ENCODE measurements at places on chromosomes 1 and 21.
A peak's percentile ranks its signal among the peaks of the same experiment; 100 is the strongest.

GRCh38 chr1:84936116-84936810, 43.3 kb upstream of the LPAR3 start:
- DNase-seq: peak; percentile 53

- peak; percentile 66 for DNase-seq
Observed at GRCh38 chr1:50308878-50309277, 114.4 kb downstream of the DMRTA2 start.

GRCh38 chr1:40267767-40268187, 9.7 kb downstream of the ZMPSTE24 start:
- DNase-seq: no peak

GRCh38 chr1:181353526-181353925, 129.8 kb upstream of the CACNA1E start:
- DNase-seq: no peak

- DNase-seq: no peak
Observed at GRCh38 chr1:19616489-19616888, 27.6 kb upstream of the NBL1 start.

- peak; percentile 55 for DNase-seq
Observed at GRCh38 chr1:96722161-96722922, 758 bp downstream of the PTBP2 start.

DNA sequence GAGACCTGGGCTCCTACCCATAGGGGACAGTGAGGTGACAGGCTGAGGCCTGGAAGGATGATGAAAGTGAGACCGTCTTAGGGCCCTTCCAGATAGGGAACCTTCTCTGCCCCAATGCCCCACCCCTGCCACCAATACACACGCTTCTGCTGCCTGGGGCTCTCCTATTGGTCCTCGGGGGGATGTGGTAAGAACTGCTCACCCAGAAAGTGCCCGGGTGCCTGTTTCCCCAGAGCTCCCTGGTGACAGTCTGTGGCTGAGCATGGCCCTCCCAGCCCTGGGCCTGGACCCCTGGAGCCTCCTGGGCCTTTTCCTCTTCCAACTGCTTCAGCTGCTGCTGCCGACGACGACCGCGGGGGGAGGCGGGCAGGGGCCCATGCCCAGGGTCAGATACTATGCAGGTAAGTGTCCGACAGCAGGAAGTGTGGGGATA, 948 bp downstream of the SEMA4A start:
- no peak for DNase-seq

DNA sequence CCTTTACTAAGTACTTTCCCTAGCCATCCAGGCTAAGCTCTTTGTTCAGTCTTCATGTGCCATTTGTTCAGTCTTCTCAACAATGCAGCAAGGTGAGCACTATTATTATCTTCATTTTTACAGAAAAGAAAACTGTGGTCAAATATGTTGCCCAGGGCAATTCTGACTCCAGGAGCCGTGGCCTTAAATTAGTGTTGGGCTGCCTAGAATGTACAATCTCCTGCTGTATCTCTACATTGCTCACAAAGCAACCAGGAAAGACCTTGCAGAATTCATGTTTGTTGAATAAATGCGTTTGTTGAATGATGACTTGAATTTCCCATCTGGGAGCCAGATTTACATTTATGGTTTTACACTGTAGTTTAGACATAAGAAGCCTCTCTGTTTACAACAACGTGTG, 14.2 kb downstream of the CD101 start:
- no peak for DNase-seq

GRCh38 chr1:186295980-186296379, 79.1 kb downstream of the TPR start:
- no peak for DNase-seq

GRCh38 chr1:235012436-235013210, 116.0 kb downstream of the TOMM20 start:
- no peak for DNase-seq

DNA sequence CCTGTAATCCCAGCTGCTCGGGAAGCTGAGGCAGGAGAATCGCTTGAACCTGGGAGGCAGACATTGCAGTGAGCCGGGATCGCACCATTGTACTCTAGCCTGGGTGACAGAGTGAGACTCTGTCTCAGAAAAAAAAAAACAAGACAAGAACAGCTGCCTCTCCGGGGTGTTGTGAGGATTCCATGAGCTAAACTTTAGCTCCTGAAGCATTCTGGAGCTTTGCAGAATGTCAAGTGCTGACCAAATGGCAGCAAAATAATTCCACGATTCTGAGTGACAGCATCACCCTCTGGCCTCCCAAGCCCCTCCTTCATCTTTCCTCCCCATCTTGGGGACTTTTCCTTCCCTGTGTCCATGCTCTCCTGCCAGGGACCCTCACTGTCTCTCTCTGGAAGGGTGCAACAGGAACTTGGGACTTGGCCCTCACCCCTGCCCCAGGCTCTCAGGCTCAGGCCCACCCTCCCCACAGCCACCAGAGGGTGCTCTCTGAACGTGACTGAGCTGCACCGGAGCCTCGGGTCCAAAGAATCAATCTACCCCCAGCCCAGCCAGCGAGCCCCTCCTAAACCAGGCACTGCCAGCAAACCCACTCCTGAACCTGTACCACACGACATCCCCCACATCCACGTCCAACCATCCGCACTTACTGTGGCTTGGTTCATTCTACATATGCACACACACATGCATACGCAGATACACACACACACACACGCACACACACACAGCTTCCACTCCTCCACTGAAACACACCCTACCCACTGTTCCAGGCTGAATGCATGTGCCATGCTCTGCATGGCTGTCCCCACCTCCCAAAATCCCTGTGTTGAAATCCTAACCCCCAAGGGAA, 45.7 kb downstream of the ACOT7 start:
- peak; percentile 59 for DNase-seq

- DNase-seq: no peak
Observed at GRCh38 chr1:118825619-118826018, 162.5 kb downstream of the TBX15 start.

DNA sequence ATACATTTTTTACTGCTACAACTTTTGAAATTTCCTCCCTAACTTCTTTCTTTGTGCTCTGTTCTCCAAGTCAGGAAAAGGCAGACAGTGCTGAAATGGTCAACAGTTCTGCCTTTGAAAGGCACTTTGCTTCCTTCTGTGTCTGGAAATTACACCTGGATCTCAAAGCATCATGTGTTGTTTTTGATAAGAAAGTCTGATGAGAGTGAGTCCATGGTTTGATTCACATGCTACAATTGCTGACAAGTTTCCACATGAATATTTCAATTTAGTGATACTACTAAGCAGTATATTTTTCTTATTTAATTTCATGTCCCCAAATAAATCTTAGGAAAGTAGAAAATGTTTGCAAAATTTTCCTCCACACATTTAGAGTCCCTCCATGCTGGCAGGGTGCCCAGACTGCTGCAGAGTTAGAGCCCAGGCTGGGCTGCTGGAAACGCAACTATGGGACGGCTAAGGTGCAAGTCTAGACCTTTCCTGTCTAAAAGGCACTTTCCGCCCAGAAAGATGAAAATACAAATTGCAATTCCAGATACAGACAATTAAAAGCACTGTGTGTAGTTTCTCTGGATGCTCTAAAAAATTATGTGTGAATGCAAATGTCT, 96.6 kb upstream of the RUNX1 start:
- DNase-seq: no peak

DNA sequence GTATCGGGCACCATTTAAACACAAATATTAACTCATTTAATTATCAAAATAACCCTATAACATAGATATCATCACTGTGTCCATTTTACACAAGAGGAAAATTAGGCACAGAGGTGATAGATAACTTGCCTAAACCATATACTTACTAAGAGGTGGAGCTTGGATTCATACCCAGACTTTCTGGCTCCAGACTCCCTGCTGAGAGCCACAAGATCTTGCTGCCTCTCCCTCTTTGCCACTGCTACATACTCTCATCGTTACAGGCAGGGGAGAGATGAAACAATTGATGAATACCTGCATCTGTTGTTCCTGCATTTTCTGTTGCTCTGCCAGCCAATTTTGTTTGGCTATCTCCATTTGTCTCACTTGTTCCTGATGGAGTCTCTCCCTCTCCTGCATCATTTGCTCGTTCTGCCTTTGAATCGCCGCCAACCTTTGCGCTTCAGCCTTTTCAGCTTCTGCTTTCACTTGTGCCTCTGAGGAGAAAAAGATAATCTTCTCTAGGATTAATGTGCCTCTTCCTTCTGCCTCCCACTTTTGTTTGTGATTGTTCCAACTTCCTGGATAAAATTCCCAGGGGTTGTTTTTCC, 10.6 kb downstream of the GBP5 start:
- DNase-seq: no peak

- peak; percentile 74 for DNase-seq
Observed at GRCh38 chr1:32249831-32250525, 1.1 kb upstream of the LCK start.

DNA sequence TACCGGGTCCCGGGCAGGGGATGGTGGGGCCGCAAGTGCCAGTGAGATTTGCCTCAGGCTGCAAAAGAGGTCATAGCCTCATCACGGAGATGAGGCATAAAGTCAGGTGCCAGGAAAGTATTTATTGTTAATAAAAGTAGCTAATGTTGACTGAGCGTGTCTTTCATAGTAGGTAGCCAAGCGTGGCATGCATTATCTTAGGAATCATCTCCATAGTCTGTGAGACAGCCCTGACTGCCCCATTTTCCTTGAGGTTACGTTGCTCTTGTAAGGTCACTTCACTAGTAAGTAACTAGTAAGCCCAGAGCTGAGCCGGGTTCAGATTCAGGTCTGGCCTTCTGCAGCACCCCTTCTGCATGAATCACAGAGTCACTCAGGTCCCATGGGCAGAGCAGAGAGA, 174.2 kb downstream of the CAMTA1 start:
- DNase-seq: no peak

GRCh38 chr1:89271341-89272015, 1.2 kb downstream of the GBP5 start:
- no peak for DNase-seq

GRCh38 chr21:44712203-44713028, 1.0 kb upstream of the TSPEAR start:
- no peak for DNase-seq

DNA sequence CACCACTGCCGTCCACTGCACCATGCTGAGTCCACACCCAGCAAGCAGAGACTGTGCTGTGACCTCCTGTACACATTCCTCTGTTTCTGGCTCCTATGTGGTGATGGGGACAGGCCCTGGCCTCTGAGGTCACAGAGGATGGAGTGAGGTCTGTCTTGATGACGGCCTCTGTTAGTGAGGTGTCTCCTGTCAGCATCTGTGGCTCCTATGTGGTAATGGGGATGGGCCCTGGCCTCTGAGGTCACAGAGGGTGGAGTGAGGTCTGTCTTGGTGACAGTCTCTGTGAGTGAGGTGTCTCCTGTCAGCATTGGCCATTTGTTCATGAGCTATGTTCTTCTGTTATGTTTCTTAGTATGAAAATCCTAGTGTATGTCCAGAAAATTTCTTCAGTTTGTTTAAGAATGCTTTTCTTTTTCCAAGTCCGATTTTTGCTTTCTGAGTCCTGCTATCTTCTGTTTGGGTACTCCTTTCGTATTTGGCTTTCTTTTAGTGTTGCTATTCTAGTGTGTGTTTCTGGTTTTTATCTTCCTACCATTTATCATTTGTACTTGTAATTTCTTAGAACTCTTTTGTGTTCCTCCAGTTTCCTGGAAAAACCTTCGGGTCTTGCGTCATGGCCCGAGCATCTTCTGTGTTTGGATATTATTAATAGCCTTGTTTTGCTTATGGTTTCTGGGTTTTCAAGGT, 13.4 kb downstream of the SNAP47 start:
- no peak for DNase-seq

GRCh38 chr1:40936931-40937339, 42.6 kb upstream of the CTPS1 start:
- DNase-seq: no peak

- DNase-seq: no peak
Observed at GRCh38 chr1:22273686-22274681, 131.1 kb upstream of the WNT4 start.

DNA sequence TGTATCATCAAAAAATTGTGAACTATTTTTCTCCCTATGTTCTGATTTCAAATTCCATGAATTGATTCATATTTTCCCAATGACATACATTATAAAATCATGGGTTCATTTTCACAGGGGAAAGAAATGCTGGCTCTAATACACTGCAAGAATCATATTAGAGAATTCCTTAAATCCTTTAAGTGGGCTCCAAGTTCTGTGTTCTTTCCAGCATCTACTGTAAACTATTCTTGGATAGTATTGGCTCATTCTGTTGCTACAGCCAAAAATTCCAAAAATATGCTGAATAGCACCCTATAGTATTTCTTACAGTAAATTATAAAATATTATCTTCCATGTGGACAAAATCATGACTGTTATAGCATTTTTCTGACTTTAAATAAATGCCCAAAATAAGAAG, 19.0 kb upstream of the C1orf105 start:
- DNase-seq: no peak

GRCh38 chr21:42002421-42002958, 7.7 kb downstream of the ZBTB21 start:
- no peak for DNase-seq

DNA sequence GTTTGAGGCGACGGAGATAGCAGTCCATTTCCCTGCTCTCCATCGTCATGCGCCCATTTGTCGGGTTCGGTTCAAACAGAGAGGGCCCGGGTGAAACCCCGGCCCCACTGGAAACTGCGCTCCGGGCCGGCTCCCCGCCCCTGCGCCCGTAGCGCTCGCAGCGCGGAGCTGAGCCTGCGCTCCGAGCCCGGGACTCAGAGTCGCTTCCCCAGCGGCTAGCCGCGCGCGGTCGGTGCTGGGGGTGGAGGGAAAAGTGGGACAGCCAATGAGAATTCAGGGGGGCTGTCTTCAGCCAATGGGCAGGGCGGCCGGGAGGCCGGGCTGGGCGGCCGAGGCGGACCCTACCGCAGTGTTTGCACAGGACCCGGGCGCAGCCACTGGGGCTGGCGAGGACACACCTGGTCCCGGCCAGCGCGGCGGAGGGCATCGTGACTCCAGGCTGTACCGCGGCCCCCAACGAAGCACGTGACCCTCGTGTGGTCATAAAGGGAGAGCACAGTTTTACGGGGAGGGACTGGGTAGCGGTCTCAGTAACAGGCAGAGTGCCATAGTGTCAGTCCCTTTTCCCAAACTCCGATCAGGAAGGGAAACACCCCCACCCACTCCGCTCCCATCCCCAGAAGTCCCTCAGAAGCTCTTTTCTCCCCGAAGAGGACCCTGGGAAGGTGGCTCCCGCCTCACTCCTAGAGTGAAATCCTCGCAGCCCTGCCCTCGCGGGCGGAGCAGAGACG, at the start of gene INKA2:
Gene INKA2, minus strand, starts transcription at position 202 of the 731 bp plus-strand sequence. Its CDS starts 153 bp downstream, at position 49.
- peak; percentile 92 for DNase-seq

- no peak for DNase-seq
Observed at GRCh38 chr1:73859227-73859626, 338.7 kb downstream of the LRRIQ3 start.

GRCh38 chr1:208190784-208191183, 53.4 kb downstream of the PLXNA2 start:
- no peak for DNase-seq

GRCh38 chr1:55623311-55623710, 408.1 kb upstream of the USP24 start:
- DNase-seq: no peak

- DNase-seq: no peak
Observed at GRCh38 chr21:38329162-38329561, 72.4 kb downstream of the KCNJ15 start.

DNA sequence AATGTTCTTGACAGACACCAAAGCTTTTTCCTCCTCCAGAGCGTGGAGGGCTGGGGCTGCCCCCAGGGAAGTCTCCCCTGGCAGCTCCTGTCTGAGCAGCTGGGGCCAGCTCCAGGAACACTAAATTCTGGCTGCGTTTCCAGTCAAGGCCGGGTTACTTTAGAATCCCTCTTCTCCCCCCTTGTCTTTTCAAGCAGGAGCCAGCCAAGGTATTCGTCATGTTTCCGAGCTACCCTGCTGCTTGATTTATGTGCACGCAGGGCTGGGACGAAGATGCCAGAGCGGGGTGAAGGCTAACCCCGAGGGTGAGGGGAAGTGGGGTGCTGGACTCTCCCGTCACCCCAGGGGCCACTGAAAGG, 68.1 kb upstream of the ANGPTL1 start:
- no peak for DNase-seq
